ENCODE measurements at places on chromosomes 7 and 10. TPM values are rescaled to one million over a fixed set of nuclear protein-coding genes. Genes with fewer than 3 reads are reported as not detected.

The WASHC2A gene
- total RNA-seq, result 39.6 TPM

The FAM25A gene
- not detected for total RNA-seq

The LIPA gene
- 19.9 TPM for total RNA-seq

The KLLN gene
- 0.86 TPM for total RNA-seq

The HILPDA gene
- 17.8 TPM for total RNA-seq

The AGAP6 gene
- 21.5 TPM for total RNA-seq

The VWA2 gene
- not detected for total RNA-seq

The JAKMIP3 gene
- total RNA-seq, result 1.0 TPM

The OPN1SW gene
- not detected for total RNA-seq

The PTF1A gene
- total RNA-seq, result not detected

The ZNRF2 gene
- total RNA-seq, result 14.5 TPM

The FAM25C gene
- not detected for total RNA-seq

The ANKRD2 gene
- total RNA-seq, result 0.36 TPM

The MACC1 gene
- 0.02 TPM for total RNA-seq

The RBP3 gene
- not detected for total RNA-seq

The GALNT17 gene
- not detected for total RNA-seq

The GOLGA7B gene
- 5.6 TPM for total RNA-seq

The UPK3B gene
- 1.1 TPM for total RNA-seq

The ABCB4 gene
- not detected for total RNA-seq

The ATP5MK gene
- total RNA-seq, result 318 TPM

The TRPV5 gene
- not detected for total RNA-seq

The AKR1D1 gene
- total RNA-seq, result not detected

The STN1 gene
- total RNA-seq, result 36.6 TPM

The TMEM229A gene
- not detected for total RNA-seq

The NPFFR1 gene
- total RNA-seq, result not detected

The MBL2 gene
- not detected for total RNA-seq

The CCL24 gene
- not detected for total RNA-seq

The SYCE1 gene
- total RNA-seq, result 0.41 TPM
